ENCODE measurements at places on chromosomes 12 and 14.

DNA sequence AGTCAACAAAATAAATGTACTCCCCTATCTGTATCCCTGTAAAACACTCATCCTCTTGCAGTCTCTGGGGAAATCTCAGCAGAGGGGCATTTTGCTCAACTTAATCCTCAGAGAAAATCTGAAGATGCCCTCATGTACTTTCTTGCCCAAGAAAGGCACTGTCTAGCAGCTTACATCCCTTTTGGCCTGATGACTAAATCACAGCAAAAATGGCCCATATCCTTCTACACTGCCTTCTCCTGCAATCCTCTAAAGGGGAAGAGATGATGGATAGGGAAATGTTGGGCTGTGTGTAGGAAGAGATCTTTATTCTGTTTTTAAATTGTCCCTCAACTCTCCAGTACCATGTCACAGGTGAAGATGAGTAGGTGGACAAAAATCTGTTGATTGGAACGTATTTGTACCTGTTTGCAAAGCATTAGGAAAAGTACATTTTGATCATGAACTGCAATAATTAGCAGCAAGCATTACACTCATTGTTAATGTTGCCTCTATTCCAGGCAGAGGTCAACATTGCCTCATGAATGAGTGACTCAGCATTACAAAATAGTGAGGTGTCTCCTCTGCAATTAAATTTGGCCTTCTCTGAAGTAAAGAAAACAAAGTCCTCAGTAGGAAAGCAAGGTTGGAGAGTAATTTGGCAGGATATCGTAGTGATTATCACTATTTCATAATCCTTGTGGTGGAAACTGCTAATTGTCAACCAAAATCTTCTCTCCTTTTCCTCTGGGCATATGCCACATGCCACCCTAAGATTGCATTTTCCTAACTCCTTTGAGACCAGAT, 172.4 kb upstream of the CAND1 start:
- no peak for DNase-seq

GRCh38 chr14:22448035-22448904, 140.8 kb downstream of the DAD1 start:
- DNase-seq, result no peak

DNA sequence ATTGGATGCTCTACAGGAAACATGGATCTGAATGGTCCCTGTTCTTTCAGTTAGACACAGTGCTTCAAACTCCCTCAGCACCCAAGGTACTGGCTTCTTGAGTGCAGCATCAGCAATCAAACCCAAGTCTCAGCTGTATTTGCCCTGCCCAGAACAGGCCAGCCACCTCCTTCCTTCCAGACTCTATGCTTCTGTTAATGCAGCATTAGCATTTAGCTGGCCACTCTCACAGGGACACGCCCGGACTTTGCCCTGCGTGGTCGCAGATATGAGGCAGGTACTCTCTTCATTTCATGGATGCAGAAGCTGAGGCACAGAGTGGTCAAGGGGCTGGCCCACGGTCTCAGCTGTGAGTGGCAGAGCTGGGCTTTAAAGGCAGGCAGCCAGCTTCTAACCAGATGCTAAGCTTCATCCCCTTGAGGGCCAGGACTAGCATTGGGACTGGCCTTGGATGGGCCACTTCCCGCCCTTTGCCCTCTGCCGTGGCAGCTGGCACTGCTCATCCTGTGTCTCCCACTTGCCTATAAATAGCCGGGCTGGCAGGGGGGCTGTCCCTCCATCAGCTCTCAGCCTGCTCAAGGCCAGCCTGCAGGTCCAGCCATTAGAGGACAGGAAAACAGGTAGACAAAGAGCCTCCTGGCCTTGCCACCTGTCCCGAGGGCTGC, 1.5 kb upstream of the SLC25A47 start:
- no peak for DNase-seq

DNA sequence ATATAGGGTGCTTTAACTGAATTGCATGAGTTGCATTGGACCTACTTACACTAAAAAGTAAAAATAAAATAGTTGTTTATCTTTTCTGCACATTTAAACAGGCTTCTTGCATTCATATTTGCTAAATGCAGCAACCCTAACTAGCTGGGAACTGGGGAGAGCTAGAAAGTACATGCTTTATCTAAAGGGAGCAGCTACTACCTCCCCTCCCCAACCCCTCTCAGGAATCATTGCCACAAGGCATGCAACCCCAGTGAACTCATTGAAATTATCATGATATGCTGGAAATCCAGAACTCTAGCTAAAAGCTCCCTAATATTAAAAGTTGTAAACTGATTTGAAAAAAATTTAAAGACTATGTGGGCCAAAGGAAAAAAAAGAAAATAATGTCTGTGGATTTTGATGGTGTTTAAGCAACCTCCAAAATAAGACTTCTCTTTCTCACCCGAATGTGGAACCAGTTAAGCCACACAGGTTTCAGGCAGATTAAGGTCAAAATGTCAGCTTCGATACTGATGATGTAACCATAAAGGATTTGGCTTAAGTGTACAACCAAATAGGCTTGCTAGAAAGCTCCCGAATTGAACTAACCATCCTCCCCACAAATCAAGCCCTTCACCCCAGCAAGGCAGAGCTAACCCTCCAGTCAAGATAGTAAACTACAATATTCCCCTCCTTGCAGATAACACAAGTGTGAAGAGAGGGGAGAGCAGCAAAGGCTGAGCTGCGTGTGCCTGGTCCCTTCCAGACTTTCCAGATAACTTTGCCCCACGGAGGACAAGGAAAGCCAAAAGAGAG, 13.8 kb upstream of the POC1B start:
- DNase-seq, result no peak

All from endothelial cell (in vitro differentiated cells).